ENCODE measurements at places on chromosomes 3 and 15.

DNA sequence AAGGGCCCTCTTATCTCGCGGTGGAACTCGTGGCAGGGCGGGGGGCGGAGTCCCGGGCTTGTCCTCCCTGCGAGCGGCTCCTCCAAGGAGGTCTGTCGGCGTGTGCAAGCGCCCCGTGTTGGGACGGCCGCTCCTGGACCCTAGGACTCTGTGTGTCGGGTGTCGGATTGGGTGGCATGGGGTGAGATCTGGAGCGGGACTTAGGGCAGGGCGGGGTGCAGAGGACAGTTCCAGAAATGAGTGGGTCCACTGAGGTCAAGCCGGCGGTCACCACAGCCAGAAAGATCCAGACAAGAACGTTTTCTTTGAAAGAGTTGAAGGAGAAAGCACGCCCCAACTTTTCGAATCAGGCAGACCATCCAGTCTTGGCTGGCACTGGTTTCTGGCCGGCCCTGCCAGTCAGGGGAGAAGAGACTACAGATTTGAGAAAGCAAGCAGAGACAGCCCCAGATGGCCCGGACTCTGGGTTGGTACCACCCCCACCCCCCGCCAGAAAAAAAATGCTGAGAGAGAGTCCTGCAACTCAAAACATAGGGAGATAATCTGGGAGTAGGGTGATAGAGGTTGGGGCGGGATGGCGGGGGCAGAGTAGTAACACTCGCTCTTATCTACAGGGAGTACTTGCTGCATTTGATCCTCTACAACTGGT lies 784 bp upstream of the CISH start:
- DNase-seq: no peak

GRCh38 chr15:57290187-57290586 lies 86.1 kb upstream of the CGNL1 start:
- DNase-seq: no peak

DNA sequence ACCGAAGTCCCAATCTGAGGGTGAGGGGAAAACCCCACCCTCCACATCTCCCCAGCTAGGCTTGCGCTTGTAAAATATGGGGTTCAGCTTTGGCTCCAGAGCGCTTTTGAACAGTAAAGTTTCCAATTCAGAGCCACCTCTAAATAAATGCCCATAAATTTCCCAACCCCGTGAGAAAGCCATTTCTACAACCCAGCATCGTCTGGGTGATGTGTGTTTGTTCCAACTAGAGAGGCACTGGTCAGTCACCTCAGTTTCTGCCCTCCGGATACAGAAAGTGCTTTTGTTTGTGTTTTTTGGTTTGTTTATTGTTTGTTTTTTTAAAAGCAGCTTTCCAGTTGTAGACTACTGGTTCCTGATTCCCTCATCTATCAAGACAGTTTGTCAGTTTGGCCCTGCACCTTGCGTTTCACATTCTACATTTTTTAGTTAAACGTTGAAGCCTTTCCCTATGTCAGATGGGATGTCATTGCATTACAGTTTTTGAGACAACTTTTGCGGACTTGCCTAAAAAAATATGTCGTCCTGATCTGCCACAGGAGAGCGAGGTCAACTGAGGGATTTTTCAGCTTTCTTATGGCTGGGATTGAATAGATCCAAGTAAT lies 15.0 kb upstream of the SOX2 start:
- no peak for DNase-seq

DNA sequence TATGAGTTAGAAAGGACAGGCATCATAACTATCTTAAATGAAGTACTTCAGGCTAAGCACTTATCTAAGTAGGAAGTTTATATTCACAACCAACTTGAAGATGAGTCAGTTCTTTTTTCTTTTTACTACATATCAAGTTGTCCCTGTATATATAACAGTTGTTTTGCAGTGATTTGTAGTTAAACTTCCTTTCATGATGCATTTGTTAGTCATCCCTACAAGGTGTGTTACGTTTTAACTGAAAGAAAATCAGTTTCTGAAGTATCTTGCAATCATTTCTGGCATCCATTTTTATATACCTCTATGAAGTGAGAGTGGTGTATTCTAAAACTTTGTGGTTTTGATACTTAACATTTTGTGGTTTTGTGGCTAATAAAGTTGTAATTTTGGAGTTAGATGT lies 46.1 kb downstream of the ZFAND6 start:
- no peak for DNase-seq

DNA sequence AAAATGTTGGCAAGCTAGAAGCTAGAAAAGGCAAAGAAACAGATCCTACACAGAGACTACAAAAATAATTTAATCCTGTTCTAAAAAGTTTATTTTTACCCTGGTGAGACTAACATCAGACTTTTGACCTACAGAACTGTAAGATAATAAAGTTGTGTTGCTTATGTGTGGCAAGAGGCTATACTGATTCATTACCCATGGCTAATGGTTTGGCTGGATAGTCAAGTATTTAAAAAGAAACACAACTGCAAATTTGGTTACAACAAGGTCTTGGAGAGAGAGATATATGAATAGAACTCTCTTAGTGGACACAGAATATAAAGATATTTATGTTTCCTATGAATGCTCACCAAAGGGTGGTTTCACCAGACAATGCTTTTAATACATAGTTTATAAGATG lies 364.2 kb upstream of the PLSCR5 start:
- DNase-seq: no peak

GRCh38 chr3:167967257-167968036 lies 128.3 kb downstream of the GOLIM4 start:
- no peak for DNase-seq

GRCh38 chr15:46146915-46147314 lies 512.1 kb downstream of the SQOR start:
- DNase-seq: no peak

GRCh38 chr15:70063261-70063925 lies 34.3 kb downstream of the TLE3 start:
- DNase-seq: no peak

- no peak for DNase-seq
Observed at GRCh38 chr3:131989318-131989717, 45.5 kb downstream of the CPNE4 start.

- DNase-seq: no peak
Observed at GRCh38 chr15:41937568-41937923, 34.8 kb downstream of the EHD4 start.

- no peak for DNase-seq
Observed at GRCh38 chr15:79846539-79846938, 50.3 kb downstream of the MTHFS start.

DNA sequence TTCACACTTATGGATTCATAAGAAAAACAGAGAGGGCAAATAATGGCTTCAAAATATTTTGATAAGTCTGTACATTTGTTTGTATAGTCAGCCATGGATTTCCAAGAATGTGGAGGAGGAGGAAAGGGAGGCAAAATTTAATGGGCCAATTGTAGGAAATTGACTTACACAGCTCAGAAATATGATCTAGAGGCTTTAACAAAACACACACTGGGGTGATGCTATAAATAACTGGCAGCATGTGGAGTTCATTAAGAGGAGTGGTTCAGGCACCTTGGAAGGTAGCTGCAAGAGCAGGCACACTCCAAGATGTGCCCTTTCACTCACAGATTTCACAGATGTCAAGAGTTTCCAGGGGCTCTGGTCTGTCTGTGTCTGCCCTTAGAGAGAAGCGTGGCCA lies 193.4 kb upstream of the RASGRP1 start:
- no peak for DNase-seq

DNA sequence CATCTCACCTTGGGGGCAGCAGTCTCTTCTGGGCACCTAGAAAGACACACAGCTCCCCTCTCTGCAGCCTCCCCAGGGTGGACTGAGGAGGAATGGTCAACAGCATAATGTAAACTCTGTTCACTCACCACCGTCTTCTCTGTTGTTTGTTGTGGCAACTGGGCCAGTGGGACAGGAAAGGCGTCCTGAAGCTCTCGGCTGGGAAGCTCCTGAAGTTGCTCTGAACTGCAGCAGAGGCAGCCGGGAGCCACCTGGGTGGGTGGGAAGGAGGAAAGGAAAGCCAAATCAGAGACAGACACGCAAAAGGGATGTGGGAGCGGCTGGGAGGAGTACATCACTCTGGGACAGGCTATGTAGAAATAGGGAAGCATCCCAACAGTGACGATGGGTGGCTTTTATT lies 52.7 kb downstream of the MYLK start:
- DNase-seq: no peak

- no peak for DNase-seq
Observed at GRCh38 chr15:90264671-90265070, 801 bp upstream of the NGRN start.

DNA sequence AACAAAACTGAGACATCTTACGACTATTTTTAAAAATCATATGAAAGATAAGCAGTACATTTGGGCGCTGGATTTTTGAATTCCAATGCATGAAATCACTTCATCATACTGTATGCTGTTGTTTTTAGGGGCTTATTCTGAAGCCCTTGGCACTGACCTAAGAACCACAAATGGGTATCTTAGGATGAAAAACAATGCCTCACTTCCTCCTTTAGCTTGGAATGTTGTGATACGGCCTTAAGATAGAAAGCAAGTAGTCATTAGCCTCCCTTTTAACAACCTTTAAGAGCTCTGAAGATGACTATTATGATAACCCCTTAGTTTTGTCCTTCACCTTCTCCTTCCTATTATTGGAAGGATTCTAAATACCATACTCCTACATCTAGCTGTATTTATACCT lies 289.8 kb downstream of the ARPP21 start:
- no peak for DNase-seq

DNA sequence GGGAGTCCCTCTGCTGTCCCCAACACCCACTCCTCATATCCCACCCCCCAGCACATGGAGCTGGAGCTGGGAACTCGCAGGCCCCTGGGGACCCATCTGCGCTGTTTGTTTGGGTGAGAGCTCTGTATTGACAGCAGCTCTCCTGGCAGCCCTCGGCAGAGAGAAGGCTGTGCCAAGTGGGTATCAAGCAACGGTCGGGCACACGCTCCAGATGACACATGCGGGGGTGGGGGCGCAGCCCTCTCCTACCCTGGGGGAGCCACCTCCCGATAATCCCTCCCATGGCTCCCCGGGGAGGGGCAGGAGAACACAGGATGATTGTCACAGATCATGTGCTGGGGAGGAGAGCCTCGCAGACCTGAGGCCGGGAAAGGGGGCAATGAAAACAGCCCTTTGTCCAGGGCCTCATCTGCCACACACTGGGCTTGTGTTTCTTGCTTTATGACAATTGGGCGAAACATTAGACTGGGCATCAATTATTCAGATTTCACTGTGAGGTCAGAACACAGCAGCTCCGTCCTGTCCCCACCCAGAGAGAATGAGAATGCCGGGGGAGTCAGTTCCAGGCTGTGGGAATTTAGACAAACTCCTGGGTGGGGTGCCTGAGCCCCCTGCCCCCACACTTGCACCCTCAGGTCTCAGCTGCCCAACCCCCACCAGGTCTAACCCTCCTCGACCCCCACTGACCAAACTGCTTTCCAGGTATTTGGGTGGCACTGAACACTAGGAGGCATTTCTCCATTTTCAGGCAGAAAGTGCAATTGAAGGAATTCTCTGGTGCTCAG lies 46.4 kb upstream of the KLF13 start:
- peak; percentile 84 for DNase-seq

GRCh38 chr3:197950677-197951061 lies 679 bp downstream of the RPL35A start:
- DNase-seq: no peak

GRCh38 chr15:64453689-64454037 lies 6.7 kb upstream of the ZNF609 start:
- DNase-seq: no peak

DNA sequence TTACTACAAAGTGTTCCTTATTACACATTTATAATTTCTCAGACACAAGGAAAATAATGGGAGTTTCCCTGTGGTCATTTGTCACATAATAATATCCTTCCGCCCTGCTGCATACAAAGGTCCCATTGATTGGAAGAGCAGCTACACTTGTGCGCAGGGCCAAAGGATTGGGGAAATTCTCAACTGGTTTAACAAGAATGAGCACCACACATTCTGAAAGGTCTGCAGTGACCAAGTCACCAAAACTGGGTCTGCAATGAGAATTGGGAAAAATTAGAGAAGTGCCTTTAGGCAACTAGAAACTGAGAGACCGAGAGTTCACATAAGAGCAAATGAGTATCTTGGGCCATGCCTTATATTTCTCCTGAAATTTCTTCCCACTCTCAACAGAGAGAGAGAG lies 98.2 kb upstream of the NR2F2 start:
- DNase-seq: no peak

DNA sequence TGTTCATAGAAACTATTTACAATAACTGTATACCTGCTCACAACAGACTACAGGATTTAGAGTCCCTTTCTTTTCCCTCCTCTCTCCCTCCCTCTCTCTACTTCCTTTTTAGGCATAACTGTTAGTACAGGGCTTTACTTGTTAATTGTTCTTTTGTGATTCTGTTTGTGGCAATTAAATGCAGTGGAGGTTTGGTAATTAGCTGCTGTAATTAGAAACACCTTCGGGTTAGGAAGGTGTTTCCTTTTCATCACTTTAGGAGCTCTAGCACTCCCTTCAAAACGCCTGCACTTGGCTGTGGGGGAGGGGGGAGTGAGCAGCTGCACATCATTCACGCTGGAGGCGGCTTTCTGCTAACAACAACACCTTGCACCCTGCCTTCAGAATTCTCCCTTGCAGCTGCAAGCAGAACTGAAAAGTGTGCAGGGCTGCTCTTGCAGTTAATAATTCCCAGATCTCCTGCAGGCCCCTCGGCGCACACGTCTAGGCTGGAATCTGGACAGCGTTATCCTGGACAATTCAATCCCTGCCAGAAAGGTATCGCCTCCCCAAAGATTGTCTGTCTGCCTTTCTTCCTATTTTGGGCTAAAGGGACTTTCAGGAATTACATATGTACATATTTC lies 242.6 kb upstream of the RGMA start:
- no peak for DNase-seq

GRCh38 chr15:33094336-33094735 lies 100.2 kb downstream of the FMN1 start:
- DNase-seq: no peak

GRCh38 chr3:12097971-12098370 lies 60.7 kb downstream of the TIMP4 start:
- DNase-seq: no peak

GRCh38 chr3:136211547-136211946 lies 15.4 kb upstream of the MSL2 start:
- DNase-seq: no peak

DNA sequence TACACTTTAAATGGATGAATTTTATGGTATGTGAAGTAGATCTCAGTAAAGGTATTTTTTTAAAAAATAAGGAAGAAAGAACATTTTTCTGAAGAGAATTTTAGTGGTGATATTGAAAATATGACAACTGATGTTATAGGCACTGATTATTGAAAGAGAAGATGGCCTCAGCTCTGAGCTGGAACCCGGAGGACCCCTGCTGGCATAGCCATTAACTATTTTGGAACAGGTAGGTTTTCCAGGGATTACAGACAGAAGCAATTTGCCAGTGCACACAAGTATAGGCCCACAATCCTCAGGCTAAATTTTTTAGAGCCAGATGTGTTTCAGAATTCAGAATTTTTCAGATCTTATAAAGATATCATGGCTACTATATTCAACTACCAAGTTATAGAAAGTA lies 315.9 kb upstream of the GPR149 start:
- no peak for DNase-seq

DNA sequence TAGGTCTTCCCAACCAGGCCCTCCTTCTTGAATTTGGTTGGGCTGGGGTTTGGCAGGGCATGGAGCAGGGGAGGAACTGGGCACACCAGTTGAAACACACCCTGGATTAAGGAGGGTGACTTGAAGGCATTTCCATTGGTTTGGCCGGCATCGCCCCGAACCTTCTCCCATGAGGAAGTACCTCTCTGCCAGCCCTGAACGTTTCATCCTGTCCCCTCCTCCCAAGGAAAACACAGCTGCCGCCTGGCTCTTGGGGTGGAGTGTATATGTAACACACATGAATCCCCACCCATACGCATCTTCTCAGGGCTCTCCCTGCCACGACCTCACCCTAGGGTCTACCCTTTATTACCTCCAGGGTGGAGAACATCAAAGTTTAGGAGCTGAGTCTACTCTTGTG lies 14.6 kb downstream of the UBAP1L start:
- DNase-seq: no peak
